Activated CD4-positive, alpha-beta T cell treated with anti-CD3 and anti-CD28 coated beads, Interleukin-2, amount 50 U/mL, for 4 hours (primary cell): ENCODE measurements at places on chromosomes 3 and 15.

GRCh38 chr15:62360332-62361097, 195.4 kb upstream of the C2CD4B start:
- no peak for DNase-seq

- DNase-seq: no peak
Measured at GRCh38 chr3:170331143-170331542, 26.4 kb upstream of the SKIL start.

DNA sequence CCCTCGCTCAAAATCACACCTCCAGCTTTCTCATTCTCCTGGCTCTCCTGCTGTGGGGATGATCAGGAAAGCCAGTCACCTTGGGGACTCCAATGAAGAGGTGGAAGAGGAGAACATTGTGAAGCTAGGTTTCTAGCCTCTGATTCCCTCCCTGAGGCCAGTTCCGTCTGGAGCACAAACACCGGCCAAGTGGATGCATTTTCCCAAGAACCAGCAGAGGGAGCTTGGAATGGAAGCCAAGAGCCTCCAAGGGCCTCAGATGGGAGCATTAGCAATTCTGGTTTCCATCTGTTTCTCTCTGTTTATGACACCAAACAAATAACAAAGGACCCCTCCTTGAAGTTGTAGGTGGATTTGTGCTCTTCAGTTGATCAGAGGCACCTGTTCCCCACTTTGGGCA, 40.6 kb upstream of the NMNAT3 start:
- DNase-seq: no peak

DNA sequence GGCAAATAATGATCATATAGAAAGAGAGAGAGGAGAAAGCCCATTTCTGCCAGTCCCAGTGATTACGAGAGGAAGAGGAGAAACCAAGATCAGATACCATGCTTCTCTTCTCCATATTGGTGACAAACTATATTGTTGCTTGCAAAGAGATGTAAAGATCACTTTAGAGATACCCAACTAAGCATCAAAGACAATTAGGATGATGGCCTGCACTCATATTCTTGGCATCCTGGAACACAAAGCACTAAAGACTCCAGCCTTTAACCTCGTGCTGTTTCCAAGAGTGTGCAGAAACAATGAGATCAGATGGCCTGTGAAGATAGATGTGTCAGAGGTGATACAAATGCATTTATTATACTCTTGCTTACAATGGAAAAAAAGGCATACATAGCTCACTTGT, 170.7 kb upstream of the TP63 start:
- DNase-seq: no peak

- no peak for DNase-seq
Measured at GRCh38 chr3:42946050-42946449, 33.1 kb upstream of the GASK1A start.

- no peak for DNase-seq
Measured at GRCh38 chr3:45026038-45026437, at the start of gene CLEC3B. Gene CLEC3B, plus strand, starts transcription at chr3:45026303. Its CDS starts 60 bp downstream, at chr3:45026363.

GRCh38 chr15:80698676-80699075, 3.6 kb downstream of the ABHD17C start:
- DNase-seq: no peak

- DNase-seq: no peak
Measured at GRCh38 chr15:39323706-39324105, 257.2 kb upstream of the THBS1 start.

- DNase-seq: no peak
Measured at GRCh38 chr3:178845420-178846118, 226.0 kb downstream of the ZMAT3 start.

GRCh38 chr3:4906107-4906621, 73.1 kb upstream of the BHLHE40 start:
- DNase-seq: no peak

DNA sequence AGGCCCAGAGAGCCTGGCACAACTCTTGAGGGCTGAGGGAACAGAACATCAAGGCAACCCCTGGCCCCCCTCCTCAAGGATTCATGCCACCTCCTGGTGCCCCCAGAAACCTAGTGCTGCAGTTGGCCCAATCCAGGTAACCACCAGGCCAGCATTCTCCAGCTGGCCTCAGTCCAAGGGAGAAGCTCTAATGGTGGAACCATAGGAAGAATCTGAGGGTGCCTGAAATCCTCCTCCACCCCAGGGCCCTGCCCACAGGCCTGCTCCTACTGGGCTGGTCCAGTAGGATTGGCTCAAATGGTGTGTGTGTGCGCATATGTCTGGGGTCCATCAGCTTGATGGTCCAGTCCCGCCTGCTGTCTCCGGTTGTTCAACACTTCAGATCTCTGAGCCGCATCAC, 7.7 kb downstream of the HYAL2 start:
- no peak for DNase-seq

DNA sequence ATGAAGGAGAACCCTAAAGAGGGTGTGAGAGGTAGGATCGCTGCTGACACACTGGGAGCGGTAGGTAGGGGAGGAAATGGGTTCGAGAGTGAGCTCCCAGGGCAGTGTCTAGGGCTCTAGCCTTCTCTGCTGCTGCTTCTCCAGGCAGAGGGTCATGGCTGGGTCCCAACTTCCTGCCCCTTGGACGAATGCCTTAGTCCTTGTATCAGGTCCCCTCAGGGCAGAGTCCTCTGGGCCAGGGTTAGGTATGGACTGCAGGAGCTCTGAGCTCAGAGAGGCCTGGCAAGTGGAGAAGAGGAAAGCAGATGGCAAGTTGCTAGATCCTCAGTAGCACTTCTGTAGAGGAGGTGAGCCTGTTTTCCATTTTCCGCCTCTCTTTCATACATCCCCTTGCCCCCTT, 2.9 kb downstream of the CORO2B start:
- no peak for DNase-seq

DNA sequence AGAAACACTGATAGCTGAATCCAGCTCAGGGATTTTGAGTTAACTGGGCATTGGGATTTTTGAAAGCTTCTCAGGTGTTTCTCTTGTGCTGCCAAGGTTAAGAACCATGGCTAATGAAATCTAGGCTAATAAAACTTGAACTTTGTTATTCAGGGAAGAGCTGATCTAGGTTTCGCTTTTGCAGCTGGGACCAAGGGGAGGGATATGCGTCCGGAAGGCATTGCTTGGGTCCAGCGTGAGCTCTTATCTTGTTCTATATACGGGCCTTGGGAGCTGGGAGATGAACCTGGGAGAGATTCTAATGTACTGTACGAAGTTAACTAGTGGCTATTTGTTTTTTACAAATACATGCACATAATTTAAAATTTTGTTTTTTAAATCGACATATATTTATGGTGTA, 29.8 kb downstream of the ITPR1 start:
- no peak for DNase-seq

- no peak for DNase-seq
Measured at GRCh38 chr15:92840149-92840548, 60.0 kb upstream of the CHD2 start.

DNA sequence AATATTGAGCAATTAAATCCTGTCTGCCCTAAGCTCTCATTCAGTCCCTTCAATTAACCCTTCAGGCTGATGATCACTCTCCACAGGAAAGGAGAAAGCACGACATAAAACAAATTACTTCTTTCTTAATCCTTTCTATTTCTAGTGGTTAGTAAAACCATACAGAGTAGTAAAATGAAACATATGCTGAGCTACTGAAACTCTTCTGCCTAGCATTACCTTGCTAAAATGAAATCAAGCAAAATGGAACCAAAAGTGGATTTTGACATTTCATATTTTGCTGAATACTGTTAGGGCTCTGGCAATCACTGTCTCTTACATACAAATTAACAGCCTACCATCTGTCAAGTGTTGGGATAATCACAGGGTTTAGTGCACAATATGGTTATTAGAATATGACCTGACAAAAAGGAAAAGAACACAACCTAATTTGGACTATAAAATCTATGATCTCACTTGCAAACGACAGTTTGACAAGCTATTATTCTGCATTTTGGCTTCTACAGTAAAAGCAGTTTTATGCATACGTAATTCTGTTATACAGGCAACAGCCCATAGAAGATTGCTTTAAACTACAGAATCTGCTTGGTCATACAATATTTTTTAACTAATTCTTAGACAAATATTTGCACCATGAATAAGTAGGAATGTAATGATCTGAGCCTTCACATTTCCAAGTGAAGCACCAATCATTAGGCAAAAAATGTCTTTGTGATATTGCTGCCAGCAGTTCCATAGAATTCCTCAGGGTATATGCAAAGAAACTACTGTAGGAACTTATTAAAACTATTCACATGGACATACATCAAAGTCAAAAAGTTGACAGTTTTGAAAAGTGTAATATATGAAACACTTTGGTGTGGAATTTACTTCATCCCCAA, 105.0 kb downstream of the FHIT start:
- DNase-seq: no peak

DNA sequence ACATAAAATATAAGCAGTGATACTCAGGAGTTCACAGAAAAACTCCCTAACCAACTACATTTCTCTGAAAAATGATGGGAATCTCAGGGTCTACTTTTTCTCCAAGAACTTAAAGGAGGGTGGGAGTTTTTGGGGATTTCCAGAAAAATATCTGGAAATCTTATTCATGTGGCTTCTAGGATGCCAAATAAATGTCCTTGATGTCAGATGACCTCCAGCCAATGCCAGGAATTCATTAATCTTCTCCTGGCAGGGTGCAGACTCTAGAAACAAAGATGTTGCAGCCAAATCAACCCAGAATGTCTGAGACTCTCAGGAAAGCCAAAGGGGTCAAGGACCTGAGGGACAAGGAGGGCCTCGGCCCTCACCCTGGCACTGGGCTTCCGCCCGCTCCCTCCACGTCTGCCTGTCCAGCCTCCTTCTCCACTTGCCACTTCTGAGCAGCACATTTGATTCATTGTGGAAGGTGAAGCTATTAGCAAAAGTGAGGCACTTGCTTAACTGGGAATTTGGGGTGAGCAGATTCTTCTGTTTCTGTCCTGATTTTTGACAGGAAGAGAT, 61.9 kb upstream of the HEG1 start:
- no peak for DNase-seq

DNA sequence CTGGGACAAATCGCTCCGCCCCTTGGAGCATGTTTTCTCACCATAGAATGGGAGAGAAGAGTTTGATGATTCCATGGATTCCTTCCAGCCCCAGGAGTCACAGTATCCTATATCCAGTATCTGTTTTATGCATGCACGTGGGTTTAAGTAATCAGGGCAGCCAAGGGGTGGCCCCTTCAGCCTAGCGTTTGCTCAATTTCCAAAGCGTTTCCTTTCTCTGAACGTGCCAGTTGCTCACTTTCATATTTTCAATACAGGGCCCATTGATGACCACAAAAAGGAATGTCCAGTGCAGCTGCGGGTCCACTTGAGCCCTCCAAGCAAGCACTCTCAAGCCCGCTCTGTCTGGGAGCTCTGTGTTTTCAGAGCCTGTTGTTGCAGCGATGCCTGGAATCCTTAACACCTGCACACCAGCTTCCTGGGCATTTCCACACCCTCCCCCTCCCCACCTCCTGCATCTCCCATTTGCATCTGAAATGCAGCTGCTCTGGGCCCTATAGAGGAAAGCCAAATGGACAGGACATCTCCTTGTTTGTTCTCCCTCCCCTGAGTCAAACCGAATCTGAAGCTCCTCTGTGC, 164.3 kb upstream of the LPP start:
- DNase-seq: no peak

DNA sequence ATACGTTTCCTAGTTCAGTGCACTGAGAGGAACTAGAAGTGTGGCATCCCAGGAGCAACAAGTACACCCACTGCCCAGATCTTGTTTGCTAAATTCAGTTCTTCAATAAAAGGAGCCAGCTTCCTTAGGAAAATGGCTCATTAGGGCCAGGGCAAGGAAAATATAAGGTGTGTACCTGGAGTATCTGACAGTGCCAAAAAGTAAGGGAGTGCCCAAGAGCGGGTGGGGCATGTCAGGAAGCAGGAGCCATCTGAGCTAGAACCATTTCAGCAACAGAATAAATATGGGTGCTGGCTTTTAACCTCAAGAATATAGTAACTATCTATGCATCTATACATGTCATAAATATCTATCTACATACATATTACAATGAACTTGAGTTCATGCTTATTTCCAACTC, 44.1 kb downstream of the SLC41A3 start:
- DNase-seq: no peak

DNA sequence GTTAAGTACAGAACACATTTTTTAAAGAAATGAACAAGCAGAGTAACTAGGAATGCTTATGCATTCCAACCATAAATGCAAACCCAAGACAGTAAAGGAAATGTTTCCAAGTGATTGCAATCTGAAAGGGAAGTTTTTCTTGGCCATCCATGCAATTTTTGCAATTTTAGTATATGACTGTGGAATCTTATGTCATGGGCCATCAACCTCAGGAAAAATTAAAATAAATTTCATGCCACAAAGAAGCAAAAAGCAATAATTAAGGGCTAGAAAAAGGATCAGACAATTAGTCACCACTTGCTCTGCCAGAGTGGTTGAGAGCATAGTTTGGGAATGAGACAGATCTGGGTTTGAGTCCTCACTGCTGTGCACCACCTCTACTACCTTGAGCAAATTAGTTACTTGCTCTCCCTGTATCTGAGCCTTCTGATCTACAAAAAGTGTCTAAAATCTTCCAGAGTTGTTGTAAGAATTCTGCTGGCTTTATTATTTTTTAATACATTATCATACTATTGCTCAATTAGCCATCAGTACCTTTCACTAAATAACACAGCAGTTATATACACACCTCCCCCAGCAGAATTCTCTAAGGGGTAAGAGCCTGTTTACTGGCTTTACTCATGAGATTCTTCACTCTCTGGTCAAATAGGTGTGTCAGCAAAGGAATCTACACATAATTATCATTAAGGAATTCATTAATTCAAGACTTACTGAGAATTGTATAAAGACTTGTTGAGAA, 49.7 kb upstream of the FBN1 start:
- DNase-seq: no peak

GRCh38 chr3:73683706-73684105, 59.0 kb upstream of the PDZRN3 start:
- DNase-seq: no peak

DNA sequence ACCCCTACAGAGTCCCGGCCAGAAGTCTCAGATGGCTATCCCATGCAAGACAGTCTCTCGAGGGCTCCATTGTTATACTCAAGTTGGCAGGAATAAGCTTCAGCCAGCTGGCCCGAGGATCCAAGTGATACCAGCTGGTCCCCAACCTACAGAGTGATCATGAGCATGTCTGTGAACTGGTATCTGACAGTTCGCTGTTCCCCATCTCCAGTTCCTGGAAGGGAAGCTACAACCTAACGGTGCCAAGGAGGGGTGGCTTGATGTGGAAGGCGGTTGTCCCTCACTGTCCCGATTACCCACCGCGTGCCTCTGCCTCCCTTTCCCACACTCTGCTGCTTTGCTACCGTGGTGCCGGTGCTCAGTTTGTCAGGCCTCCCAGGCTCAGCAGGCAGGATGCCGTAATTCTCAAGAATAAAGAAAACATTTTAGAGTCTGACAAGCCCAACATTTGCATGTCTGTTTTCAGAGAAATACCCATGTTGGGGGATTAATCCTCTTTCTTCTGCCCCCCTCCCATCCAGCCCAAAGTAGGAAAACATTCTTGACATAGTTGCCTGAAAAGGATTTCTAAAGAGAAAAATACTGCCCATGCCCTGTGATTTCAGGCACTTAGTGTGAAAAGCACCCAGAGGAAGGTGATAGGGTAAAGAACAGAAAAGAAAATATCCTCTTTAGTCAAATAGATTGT, 49.4 kb upstream of the HES1 start:
- no peak for DNase-seq
